T-helper 22 cell (primary cell): ENCODE measurements at places on chromosomes 7 and 10.

- no peak for DNase-seq
Measured at GRCh38 chr7:44305564-44306507, 19.6 kb downstream of the CAMK2B start.

- no peak for DNase-seq
Measured at GRCh38 chr7:2833083-2833910, 10.8 kb downstream of the GNA12 start.

GRCh38 chr7:38813768-38814167 lies 95.2 kb downstream of the VPS41 start:
- no peak for DNase-seq

- no peak for DNase-seq
Measured at GRCh38 chr10:129716211-129716681, 247.8 kb downstream of the EBF3 start.

DNA sequence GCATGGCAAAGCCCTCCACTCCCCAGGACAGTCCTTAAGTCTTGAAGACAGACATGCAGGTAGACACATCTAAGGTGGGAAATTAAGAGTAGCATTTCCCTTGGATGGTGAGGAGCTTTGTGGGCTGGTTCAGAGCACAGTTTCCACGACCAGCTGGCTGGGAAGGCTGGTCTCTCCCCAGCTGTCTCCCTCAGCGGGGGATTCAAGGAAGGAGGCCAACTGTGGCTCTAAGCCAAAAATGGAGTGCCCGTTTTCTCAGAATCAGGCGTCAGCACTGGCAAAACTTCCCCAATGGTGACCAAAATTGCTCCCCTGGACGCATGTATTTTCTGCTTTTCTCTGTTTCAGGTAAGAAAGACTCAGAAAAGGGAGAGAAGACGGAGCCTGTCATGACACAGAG lies 230.6 kb upstream of the FZD8 start:
- no peak for DNase-seq

GRCh38 chr7:20114468-20114867 lies 102.7 kb downstream of the MACC1 start:
- DNase-seq: no peak

GRCh38 chr7:128284102-128284501 lies 43.0 kb downstream of the LEP start:
- DNase-seq: no peak

DNA sequence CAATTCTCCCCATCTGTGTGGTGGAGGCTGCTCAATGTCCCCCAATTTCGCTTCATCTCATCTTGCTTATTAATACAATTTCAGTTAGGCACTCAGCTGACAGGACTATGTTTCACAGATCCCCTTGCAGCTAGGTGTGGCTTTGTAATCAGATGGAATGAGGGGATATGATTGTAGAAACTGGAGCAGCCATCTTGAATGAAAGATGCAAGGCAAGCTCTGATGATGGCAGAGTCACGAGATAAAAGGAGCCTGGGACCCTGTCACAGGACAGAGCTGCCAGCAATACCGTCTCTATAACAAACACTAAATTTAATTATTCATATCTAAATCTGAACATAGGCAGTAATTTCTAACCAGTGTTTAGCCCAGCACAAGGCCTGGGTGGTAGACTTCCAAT lies 991 bp upstream of the DLD start:
- DNase-seq: no peak

GRCh38 chr10:11560076-11560709 lies 51.3 kb downstream of the USP6NL start:
- no peak for DNase-seq

GRCh38 chr7:82362129-82362706 lies 81.4 kb downstream of the CACNA2D1 start:
- DNase-seq: no peak

- DNase-seq: no peak
Measured at GRCh38 chr10:77793831-77794230, 132.7 kb downstream of the DLG5 start.

GRCh38 chr10:93352638-93353383 lies 129.3 kb downstream of the MYOF start:
- no peak for DNase-seq

DNA sequence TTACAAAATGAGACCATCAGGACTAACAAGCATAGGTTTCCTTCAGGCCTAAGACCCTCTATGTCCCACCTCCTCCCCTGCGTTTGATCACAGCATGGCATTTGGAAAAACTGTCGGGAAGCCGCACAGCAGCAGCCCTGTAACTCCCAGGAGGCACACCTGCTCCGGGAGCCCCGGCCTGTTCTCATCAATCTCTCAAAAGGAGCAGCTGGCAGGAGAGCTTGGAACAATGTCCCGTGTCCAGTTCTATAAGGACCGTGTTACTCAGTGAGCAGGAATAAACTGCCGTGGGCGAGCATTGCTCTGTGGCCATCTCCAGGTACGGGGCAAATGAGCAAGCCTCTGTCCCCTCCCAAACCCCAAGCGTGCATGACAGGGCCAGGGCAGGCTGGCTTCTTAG lies 236.9 kb downstream of the SFMBT2 start:
- DNase-seq: no peak

- DNase-seq: no peak
Measured at GRCh38 chr7:47188653-47189315, 393.1 kb downstream of the TNS3 start.

DNA sequence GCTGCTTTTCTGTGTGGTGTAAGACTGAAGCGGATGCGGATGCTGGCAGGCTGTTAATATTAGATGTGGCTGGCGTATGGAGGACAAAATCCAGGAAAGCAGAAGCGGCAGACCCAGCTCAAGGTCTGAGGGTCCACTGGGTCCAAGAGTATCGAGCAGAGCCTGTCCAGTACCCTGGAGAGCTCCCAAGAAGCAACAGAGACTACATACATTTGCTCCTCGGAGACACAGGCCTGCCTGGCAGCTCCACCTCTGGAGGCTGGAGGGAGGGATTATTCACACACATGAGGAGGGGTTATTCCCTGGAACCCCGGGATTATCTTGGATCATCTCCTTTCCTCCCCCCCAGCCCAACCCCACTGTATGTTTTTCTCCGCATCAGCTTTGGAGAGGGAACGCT lies 31.3 kb upstream of the LOXL4 start:
- no peak for DNase-seq

GRCh38 chr7:139583826-139584553 lies 60.5 kb downstream of the CLEC2L start:
- no peak for DNase-seq

GRCh38 chr7:137443616-137444015 lies 100.1 kb upstream of the PTN start:
- no peak for DNase-seq

- no peak for DNase-seq
Measured at GRCh38 chr7:105838627-105839231, 37.7 kb downstream of the ATXN7L1 start.

DNA sequence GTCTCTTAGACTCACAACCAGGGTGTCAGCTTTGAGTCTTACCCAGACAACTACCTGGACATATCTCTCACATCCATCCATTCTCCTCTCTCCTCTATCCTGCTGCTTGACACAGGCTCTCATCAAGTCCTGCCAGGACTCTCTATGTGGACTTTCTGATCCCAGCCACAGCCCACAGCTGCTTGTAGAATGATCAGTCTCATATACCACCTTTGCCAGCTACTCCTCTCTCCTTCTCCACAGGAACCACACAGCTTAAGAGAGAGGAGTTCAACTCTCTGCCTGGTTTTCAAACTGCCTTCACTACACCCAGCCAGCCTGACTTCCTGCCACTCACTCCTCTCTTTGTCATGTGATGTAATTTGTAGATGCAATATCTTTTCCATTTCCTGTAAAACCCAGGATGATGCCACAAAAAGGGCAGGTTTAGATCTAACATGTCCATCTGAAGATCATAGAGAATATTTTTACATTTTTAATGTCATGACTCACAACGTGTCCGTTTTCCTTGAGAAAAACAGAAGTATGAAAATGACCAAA lies 154.0 kb downstream of the RAB11FIP2 start:
- no peak for DNase-seq

GRCh38 chr7:123652406-123652805 lies 3.3 kb upstream of the LMOD2 start:
- DNase-seq: no peak

GRCh38 chr10:31147210-31147608 lies 115.5 kb upstream of the ZNF438 start:
- DNase-seq: no peak

- no peak for DNase-seq
Measured at GRCh38 chr7:35477609-35478008, 217.3 kb downstream of the HERPUD2 start.

GRCh38 chr7:47472444-47473157 lies 109.3 kb downstream of the TNS3 start:
- DNase-seq: no peak

- no peak for DNase-seq
Measured at GRCh38 chr10:98416606-98417388, 1.8 kb upstream of the PYROXD2 start.

- no peak for DNase-seq
Measured at GRCh38 chr10:117860135-117860534, 186.6 kb downstream of the RAB11FIP2 start.

DNA sequence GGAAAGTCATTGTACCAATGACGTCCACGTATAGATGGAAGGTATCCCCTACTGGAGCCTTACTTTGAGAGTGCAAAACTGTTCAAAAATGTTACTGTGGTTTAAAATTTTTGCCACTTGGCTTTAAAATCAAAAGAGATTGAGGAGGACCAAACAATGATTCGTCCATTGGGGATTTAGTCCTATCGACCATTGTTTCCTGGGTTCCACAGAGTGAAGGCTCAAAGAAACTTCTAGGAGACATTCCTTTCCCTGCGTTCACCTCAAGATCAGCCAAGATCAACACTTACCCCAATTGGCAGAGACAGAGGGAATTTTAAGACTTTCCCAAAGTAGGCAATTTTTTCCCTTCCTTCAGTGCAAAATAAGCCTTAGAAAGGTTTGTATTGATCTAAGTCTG lies 152.3 kb downstream of the NEBL start:
- DNase-seq: no peak

GRCh38 chr7:86600506-86601290 lies 43.0 kb upstream of the GRM3 start:
- DNase-seq: no peak
